GF-D8 (cell line): ENCODE measurements at places on chromosomes 12 and 14.

GRCh38 chr14:85093631-85094330, 436.2 kb upstream of the FLRT2 start:
- no peak for DNase-seq

GRCh38 chr12:48525332-48525731, at the start of gene OR8S1:
Gene OR8S1 (plus strand): TSS chr12:48525632. CDS start chr12:48525632, 0 bp downstream.
- no peak for DNase-seq

DNA sequence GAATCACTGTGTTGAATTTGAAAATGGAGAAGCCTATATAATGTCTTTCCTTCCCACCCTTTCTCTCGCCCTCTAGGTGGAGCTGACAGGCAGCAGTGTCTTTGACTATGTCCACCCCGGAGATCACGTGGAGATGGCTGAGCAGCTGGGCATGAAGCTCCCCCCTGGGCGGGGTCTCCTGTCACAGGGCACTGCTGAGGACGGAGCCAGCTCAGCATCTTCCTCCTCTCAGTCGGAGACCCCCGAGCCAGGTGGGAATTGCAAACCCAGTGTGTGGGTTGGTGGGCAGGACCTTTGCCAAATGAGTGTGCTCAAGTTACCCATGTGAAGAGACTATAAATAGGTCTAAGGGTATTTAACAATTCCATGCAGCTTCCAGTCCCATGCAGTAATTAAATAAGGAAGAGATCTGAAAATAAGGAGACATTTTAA, 274.7 kb downstream of the EGLN3 start:
- no peak for DNase-seq

DNA sequence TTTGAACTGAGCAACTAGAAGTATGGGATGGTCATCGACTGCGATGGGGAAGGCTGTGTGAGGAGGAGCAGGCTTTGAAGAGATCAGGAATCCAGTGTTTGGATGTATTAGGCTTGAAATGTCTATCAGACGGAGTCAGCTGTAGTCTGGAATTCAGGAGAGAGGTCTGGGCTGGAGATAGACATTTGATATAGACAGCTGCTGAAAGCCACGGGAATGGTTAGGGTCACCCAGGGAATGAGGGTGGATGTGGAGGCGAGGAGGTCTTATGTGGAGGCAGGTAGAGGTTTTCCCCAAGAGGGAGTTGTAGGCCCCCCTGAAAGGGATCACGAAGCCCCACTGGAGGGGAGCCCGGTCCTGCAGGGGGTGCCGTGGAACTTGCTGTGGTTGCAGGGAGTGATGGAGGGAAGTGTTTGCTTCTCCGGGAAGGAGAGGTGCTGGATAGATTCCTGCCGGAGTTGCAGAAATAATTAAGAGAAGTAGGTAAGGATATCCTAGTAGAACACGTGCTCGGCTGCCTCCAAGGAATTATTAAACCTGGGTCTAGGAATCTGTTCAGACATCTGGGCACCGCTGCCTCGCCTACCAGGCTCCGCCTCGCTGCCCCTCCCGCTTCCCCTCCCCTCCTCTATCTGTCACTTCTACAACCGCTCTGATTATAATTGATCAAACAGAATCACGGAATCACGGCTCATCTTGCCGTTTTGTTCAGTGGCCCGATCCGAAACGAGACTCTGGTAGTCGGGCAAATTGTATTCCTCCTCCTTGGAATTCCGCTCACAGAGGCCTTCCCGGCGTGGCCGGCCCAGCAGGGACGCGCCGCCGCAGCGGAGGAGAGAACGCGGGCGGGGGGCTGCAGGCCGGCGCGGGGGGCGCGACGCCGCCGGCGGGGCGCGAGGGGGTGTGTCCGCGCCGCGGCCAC, 826 bp upstream of the CACNA1C start:
- no peak for DNase-seq

- DNase-seq: no peak
These were observed 18.0 kb upstream of the CTDSP2 start for GRCh38 chr12:57864442-57865083.

- no peak for DNase-seq
These were observed 373.0 kb downstream of the ALG10 start for GRCh38 chr12:34395056-34396005.

GRCh38 chr14:91323031-91323430, 78.5 kb upstream of the GPR68 start:
- DNase-seq: no peak

- DNase-seq: no peak
These were observed 130.6 kb upstream of the MYF6 start for GRCh38 chr12:80576641-80577418.

GRCh38 chr12:30888241-30888640, 38.3 kb upstream of the TSPAN11 start:
- no peak for DNase-seq

GRCh38 chr14:72094844-72095582, 162.8 kb downstream of the RGS6 start:
- DNase-seq: no peak

DNA sequence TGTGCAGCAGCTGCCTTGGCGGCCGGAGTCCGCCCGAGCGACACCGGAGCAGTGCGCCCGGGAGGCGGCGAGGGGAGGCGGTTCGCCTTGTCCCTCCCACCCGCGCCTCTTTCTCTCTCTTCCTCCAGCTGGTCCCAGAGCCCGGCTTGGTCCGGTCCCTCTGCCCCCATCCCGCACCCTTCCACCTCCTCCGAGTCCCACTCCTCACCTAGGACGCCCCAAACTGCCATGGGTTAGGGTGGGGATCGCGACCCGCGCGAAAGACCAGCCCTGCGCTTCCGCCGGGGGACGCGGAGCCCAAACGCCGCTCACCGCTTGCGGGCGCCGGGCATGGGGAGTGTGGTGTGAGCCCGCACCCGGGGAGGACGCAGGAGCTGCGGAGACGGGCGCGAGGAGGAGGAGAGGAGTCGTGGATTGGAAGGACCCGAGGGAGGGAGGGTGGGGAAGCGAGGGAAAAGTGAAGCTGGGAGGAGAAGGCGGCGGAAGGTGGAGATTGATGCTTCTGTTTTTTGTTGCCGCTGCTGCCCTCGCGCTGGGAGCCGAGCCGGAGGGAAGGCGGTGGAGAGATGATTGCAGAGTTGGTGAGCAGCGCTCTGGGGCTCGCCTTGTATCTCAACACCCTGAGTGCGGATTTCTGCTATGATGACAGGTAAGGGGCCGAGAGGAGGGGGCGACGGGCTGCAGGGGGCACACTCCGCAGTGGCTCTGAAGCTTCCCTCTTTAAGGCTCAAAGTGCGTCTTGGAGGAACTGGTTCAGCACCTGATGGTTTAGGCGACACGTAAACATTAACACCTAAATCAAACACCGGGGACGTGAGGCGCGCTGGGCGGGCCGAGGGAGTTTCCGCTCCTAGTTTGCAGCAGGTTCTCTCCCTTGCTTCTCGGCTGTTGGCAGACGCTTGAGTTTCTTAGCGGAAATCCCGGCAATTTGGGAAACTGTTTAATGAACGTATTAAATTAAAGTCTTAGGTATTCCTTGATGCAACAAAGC, 610 bp downstream of the TMTC2 start:
- no peak for DNase-seq

DNA sequence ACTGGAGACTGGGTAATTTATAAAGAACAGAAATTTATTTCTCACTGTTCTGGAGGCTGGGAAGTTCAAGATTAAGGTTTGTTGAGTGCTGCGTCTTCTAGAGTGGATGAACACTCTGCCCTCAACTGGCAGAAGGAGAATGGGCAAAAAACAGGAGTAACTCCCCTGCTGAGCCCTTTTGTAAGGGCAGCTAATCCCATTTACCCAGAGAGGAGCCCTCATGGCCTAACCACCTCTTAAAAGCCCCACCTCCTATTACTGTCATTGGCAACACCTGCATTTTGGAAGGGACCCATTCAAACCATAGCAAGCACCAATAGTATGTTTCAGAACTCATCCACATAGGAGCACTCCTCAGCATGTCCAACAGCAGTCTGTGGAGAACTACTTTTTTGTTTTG, 47.4 kb downstream of the BORCS5 start:
- no peak for DNase-seq

- DNase-seq: peak; percentile 16
These were observed 3.0 kb upstream of the PLXNC1 start for GRCh38 chr12:94145191-94145983.

DNA sequence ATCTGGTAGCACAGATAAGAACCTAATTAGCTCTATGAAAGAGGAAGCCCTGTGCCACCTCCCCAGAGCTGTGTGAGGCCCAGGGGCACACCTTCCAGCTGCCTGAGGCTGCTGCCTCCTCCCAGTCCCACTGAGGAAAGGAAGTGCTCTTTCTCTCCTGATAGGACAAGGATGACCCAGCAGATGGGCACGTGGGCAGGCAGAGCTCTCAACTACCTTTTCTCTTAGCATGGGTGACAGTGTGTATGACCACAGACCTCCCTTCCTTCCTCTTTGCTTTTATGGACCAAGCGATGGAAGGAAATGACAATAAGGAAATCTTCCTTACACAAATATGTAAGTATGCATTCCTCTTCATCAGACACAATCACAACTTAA, 127.6 kb upstream of the AMIGO2 start:
- peak; percentile 99 for DNase-seq

- DNase-seq: no peak
These were observed 37.5 kb downstream of the TMEM260 start for GRCh38 chr14:56617084-56617483.

DNA sequence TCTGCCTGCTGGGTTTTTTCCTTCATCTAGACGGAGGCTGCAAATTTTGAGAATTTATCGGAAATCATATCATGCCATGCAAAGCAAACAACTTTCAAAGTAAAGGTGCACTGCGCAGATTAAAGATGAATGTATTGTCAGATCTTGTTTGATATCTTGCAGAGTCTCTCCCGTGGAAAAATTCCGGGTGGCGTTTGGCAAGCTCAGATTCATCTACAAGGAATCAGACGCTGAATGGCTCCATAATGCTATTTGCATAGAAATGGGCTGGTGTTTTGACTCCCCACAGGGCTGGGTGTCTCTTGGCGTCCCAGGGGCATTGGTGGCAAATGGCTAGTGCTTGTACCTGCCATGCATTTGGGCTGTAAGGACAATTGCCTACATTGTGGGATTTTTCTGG, 274.0 kb downstream of the VRK1 start:
- DNase-seq: no peak

DNA sequence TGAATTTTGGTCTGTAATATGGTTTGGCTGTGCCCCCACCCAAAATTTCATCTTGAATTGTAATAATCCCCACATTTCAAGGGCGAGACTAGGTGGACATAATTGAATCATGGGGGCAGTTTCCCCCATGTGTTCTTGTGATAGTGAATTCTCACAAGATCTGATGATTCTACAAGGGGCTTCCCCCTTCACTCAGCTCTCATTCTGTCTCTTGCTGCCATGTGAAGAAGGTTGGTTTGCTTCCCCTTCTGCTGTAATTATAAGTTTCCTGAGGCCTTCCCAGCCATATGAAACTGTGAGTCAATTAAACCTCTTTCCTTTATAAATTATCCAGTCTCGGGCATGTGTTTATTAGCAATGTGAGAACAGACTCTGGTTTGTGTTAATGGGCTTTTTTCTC, 5.9 kb downstream of the LRRC9 start:
- DNase-seq: no peak

DNA sequence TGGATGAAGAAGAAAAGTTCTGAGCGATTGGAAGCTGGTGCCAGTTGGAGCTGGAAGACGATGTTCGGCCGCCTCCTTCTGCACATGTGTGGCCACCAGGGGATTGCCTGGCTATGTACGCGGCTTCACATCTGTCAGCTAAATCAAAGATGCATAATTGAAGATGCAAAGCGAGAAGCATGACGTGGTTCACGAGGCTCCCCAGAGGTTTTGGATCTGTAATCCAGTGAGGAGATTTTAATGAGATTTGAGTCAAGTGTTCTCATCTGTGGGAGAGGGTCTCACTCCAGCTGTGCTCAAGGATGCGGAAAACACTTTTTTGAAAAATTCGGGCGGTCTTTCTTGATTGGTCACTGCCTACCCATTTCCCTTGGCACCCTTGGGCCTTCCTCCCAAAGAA, 94.6 kb downstream of the PAX9 start:
- DNase-seq: no peak

GRCh38 chr12:117000316-117000715, 89.6 kb downstream of the FBXW8 start:
- no peak for DNase-seq

- peak; percentile 31 for DNase-seq
These were observed 644 bp downstream of the NAB2 start for GRCh38 chr12:57089271-57090245.

- DNase-seq: no peak
These were observed 168.0 kb downstream of the SLC16A7 start for GRCh38 chr12:59763835-59764234.

GRCh38 chr12:119201789-119202543, 23.2 kb downstream of the HSPB8 start:
- no peak for DNase-seq

- DNase-seq: no peak
These were observed 86.5 kb downstream of the LRIG3 start for GRCh38 chr12:58833853-58834252.

DNA sequence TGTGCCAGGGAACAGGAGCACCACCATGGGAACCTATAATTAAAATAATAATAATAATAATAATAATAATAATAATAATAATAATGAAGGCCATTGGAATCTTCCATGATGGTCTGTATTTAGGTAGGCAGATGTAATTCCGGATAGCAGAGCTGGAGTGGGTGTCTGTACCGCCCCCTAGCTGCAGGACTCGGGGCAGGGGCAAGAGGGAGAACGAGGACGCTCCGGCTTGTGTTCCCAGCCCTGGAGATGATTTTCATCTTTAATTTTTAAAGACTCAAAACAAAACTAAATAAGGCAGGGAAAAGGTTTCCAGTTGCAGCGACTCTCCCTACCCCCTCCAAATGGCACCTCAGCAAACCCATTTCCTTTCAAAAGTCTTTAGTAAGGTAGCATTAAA, 501.1 kb downstream of the VRK1 start:
- DNase-seq: no peak

GRCh38 chr12:78928200-78929074, 63.9 kb downstream of the SYT1 start:
- no peak for DNase-seq

- DNase-seq: peak; percentile 54
These were observed 1.1 kb upstream of the RNASE4 start for GRCh38 chr14:20683125-20683890.
